Small intestine (tissue), 16 donors: ENCODE measurements at places on chromosomes 4 and X.

GRCh38 chrX:23832721-23833120 is 49.7 kb downstream of the SAT1 start:
- DNase-seq: no peak

- no peak for DNase-seq
Measured at GRCh38 chrX:11305641-11306040, 12.4 kb downstream of the AMELX start.

DNA sequence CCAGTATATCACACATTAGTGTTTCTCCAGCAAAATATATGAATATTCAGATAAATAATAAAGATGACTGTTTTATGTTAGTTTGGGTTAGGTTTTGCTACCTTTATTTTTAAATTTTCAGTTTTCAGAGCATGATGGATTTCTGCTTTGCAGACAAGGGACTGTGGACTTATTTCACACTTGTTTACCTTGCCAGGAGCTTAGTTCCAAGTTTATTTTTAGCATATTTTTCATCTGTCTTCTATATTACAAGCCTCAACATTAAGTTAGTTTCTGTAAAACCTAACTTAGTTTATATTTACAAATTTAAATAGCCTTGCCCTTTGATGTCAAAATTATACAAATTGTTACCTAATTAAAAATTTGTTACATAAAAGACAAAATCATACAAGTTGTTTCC is 163.4 kb downstream of the FBXW7 start:
- no peak for DNase-seq

GRCh38 chrX:107630031-107630689 is 1.9 kb downstream of the PRPS1 start:
- DNase-seq: no peak

DNA sequence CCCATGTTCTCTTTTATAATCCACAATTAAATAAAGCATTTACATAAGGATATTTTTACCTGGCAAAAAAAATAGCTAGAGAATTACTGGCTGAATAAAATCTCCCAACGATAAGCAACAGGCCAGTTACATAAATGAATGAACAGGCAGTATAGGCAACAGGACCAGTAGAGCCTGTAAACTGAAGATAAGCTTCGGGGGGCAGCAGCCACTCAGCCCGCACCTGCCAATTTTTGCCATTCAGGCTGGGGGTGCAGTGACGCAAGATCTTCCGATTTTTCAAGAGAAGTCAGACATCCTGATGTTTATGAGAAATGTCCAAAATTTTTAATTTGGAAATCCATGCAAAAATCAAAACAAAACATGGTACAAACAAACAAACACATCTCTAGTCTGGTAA is 49.0 kb upstream of the CDKN2AIP start:
- no peak for DNase-seq

DNA sequence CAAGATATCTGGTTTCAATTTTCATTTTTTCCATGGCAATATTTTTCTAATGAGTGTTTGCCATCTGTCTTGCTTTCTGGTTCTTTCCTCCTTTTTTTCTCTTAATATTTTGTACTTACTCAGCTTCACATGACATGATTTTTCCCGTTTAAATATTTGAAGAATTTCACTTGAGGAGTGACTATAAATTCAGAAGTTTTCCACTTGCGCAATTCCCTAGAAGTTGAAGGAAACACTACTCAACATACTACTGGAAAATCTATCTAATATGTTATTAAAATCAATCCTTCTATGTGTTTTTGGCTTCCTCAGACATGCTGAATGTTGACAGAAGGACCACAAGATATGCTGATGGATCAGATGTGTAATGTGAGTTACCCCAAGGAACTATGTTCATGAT is 36.8 kb upstream of the BANK1 start:
- DNase-seq: no peak

DNA sequence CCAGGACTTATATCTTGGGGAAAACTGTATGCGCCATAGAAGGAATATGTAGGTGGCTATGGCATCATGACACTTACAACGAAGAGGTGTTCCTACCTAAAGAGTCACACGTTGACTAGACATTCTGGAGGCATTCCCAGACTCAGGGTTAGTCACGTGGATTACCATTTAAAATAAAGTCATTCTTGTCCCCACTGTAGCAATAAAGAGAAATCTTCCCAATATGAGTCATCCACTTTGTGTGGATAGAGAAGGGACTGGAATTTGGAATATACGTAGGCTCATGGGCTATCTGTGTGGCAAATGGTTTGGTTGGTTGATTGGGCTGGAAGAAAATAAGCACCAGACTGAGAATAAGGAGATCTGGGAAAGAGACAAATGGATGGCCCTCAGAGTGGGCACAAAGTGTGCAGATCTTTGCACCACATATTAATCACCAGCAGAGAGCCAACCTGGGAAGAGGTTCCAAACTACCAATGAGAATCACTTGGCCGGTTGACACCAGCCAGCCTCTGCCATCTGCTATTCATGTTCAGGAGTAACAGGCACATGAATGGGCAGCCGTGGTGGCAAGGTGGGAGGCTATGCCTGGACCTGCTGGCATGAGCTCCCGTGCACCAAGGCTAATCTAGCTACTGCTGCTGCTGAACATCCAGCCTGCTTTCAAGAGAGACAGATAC is 41.0 kb downstream of the MTNR1A start:
- no peak for DNase-seq

GRCh38 chrX:136318895-136319597 is 18.3 kb downstream of the ADGRG4 start:
- no peak for DNase-seq
